LoVo (cell line): ENCODE measurements at places on chromosomes 5 and 9.

DNA sequence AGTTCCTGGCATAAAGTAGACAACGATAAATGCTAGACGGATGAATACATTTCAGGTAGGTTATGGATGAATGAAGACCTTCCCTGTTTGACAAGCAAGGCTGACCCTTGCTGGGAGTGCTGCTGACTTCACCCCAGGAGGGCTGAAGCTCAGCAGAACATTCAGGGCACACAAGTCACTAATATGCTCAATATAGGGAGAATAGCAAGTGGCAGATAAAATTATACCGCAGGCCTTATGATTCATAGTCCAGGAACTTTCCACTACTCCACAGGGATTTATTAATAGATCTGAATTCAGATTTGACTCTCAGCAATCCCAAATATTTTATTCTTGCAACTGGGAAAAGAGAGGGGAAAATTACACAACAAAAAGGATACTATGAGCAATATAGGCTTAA is 38.2 kb upstream of the GRAMD2B start:
- no peak for DNase-seq

DNA sequence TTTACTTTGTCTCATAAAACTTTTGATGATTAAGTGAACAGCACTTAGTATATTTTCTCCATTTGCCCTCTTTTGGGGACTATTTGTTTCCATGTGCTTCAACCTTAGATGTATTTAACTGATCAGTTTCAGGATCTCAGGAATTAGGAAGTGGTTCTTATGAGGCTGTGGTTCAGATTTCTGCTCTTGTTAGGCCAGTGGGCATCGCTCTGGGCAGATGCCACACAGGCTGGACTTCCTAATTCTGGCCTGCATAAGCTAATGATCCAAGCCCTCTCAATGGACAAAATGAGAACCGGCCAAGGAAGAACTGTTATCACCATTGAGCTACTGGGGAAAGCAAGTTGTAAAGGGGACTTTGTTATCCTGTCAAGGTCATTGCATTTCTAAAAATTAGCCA is 6.9 kb downstream of the ARHGAP26 start:
- DNase-seq: no peak

GRCh38 chr9:37036371-37036775 is 2.3 kb upstream of the PAX5 start:
- DNase-seq: peak; percentile 40

- peak; percentile 16 for DNase-seq
Observed at GRCh38 chr5:133753856-133754255, 141.5 kb upstream of the FSTL4 start.

- DNase-seq: no peak
Observed at GRCh38 chr5:156042726-156043125, 284.2 kb upstream of the SGCD start.

DNA sequence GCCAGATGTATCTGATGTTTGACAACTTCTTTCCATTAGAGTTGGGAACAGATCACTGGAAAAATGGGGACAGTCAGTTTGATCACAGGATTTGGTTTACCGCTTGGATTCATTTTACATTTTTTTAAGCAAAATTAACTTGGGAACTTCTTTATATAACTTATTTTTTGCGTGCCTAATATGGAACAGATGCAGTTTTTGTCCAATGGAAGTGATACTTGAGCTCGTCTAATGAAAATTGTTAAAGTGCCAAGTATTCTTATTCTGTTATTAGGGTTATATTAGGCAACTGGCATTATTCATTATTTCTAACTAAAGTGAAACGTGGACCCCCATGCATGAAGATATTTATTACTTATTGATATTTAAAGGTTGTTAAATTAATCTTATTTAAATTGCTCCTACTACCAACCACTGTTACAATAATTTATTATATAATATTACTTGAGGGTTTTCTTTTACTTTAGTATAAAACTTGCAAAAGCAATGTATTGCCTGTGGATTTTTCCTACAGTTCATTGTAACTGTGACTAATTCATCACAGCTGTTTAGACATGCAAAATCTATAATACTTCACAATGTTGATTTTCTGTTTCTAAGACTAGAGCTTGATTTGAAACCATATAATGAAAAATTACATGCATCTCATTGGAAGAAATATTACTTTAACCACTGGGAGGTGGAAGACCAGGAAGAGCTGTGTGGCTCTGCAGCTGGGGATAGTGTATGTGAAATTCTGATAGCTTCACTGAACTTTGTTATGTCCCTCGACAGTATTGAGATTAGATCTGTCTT is 787.3 kb upstream of the WWC1 start:
- DNase-seq: no peak
